ENCODE measurements at places on chromosomes 5 and 9. TPM values are rescaled to one million over a fixed set of nuclear protein-coding genes. Genes with fewer than 3 reads are reported as not detected.
A peak's percentile ranks its signal among the peaks of the same experiment; 100 is the strongest.

DNA sequence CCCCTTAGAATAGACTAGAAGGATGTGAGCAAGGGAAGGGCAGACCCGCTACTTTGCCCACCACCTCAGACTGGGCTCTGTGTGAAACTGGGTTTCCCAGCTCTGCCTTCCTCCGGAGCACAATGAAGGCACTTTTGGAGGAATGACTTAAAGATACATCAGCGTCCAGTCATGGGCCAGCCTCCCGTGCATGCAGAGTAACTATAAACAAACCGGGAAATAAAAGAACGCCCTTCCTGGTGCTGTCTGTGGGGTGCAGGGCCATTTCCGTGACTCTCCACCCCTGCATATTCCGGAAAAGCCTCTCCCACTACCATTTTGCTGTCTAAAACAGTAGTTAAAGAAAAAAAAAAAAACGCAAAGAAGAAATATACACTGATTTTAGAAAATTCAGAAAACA lies 165.9 kb upstream of the IRX4 start:
- DNase-seq: no peak

- DNase-seq: no peak
These were observed 104.8 kb downstream of the GNA14 start for GRCh38 chr9:77543131-77543822.

DNA sequence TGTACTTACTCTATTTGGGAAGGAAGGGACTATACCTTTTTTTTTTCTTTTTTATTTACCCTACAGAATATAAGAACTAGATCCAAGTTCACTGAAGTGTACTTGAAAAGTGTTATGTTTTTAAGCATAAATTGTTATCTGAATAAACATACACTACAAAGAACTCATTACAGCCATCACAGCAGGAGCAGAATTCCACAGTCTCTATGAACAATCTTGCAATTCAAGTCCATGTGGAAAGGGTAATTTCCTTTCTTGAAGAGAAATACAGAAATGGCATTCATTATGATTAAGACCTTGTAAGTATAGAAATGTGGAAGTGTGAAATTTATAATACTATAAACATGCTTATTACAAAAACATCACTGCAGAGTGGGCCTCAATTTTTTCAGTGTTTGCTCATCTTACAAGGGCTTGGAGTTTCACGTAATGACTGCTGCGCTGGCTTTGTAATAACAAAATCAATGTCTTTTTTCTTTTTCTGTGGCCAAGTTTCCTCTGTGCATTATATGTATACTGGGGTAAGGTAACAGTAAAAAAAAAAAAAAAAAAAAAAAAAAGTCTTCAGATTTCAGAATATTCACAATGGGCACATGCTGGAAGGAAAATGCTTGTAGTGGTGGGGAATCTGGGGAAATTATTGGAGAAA lies 77.0 kb upstream of the GNA14 start:
- DNase-seq: no peak

- no peak for DNase-seq
These were observed 19.9 kb upstream of the CYLC2 start for GRCh38 chr9:102975251-102975650.

Gene TIMD4
- 0.68 TPM for polyA plus RNA-seq

DNA sequence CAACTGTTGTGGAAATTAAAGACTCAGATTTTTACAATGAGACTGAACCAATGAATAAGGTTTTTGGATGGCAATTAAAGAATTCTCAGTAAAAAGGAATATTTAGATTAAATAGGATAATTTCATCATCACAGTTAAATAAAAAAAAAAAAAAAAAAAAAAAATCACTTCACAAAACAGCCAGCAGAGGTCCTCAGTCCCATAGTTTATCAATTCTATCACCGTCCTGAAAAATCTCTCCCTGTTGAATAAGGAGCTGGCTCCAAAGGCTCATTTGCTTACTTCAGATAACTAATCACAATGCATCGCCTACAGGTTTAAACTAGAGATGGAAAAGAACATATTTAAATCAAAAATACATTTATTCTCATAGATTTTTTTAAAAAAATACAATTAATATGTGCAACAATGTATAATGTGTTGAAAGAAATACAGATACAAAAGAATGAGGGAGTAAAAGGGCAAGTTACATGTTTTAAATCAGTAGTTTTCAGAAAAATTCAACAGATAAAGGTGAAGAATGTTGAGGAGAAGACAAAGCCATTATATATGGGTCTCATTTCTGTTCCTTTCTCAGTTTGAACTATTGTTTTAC lies 175.8 kb upstream of the CHD1 start:
- peak; percentile 32 for DNase-seq
